ENCODE measurements at places on chromosomes 7 and 10.

GRCh38 chr7:22827563-22827962, 4.9 kb upstream of the TOMM7 start:
- no peak overlapping the region for H3K27ac ChIP-seq
- H3K27me3 ChIP-seq, result no peaks in the 10 kb centered on the region
- peaks cover 6% of the 10 kb centered on the region for H3K36me3 ChIP-seq
- H3K4me1 ChIP-seq, result no peaks in the 10 kb centered on the region
- no peak overlapping the region for H3K4me3 ChIP-seq

DNA sequence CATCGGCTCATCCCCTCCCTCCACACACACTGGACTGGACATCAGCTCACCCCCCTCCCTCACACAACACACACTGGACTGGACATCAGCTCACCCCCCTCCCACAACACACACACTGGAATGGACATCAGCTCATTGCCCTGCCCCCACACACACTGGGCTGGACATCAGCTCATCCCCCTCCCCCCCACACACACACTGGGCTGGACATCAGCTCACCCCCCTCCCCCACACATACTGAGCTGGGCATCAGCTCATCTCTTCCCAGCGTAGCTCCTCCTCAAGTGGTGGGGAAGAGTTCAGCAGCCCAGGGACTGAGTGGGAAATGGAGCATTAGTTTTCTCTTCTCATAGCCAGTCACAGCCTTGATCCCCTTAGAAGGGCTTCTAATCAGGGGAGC, 58.1 kb upstream of the WDR11 start:
- H3K36me3 ChIP-seq, result no peaks in the 10 kb centered on the region
- no peak for DNase-seq
- no peak overlapping the region for H3K27ac ChIP-seq
- no peaks in the 10 kb centered on the region for H3K4me1 ChIP-seq
- peaks cover 23% of the 10 kb centered on the region for H3K27me3 ChIP-seq

DNA sequence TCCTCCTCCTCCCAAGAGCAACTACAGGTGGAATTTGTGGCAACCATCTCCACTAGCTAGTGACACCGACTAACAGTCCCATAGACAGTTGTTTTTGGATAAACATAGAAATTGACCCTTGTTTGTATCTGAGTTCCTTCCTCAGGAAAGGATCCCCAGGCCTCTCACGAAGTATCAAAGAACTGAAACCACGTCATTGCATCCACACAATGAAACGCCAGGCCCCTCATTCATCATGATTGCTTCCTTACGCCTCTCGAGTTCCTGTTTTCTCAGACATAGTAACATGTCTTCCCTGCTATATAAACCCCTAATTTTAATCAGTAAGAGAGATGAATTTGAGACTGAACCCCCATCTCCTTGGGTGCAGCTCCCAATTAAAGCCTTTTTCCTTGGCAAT, 18.1 kb downstream of the SLC35G1 start:
- no peak overlapping the region for H3K4me3 ChIP-seq
- no peaks in the 10 kb centered on the region for H3K36me3 ChIP-seq
- no peaks in the 10 kb centered on the region for H3K27me3 ChIP-seq
- no peak for DNase-seq

DNA sequence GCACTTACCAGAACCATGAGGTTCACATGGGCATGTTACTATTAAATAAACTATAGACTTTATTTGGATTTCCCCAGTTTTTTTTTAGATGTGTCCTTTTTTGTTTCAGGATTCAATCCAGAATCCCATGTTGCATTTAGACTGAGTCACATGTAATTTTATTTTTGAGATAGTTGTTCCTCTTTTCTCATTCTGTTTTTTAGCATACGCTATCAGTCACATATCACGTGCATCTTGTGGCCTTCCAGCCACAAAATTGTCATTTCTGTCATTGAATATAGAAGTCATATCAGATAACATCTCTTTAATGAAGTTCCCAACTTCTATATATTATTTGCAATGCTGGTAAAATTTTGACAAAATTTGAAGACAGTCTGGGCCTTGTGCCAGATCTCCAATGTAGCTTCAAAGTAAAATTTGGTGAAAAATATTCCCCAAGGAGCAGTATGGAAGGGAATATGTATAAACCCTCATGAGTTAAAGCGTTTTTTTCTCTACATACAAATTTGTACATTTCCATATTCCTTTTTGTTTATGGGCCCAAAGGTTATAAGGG, 132.3 kb upstream of the MKI67 start:
- no peak overlapping the region for H3K4me3 ChIP-seq
- peaks cover 14% of the 10 kb centered on the region for H3K4me1 ChIP-seq
- DNase-seq, result no peak
- no peaks in the 10 kb centered on the region for H3K36me3 ChIP-seq
- no peaks in the 10 kb centered on the region for H3K27me3 ChIP-seq

- no peak for DNase-seq
- peaks cover 100% of the 10 kb centered on the region for H3K36me3 ChIP-seq
- no peak overlapping the region for H3K4me3 ChIP-seq
- H3K27ac ChIP-seq, result peak overlapping the region; percentile 74
- no peaks in the 10 kb centered on the region for H3K27me3 ChIP-seq
These were observed 18.1 kb downstream of the GARS1 start for GRCh38 chr7:30612658-30613265.

- no peak overlapping the region for H3K27ac ChIP-seq
- DNase-seq, result no peak
- H3K4me1 ChIP-seq, result no peaks in the 10 kb centered on the region
- H3K27me3 ChIP-seq, result no peaks in the 10 kb centered on the region
- no peak overlapping the region for H3K4me3 ChIP-seq
- H3K36me3 ChIP-seq, result no peaks in the 10 kb centered on the region
These were observed 245.2 kb downstream of the BUB3 start for GRCh38 chr10:123399276-123399839.

DNA sequence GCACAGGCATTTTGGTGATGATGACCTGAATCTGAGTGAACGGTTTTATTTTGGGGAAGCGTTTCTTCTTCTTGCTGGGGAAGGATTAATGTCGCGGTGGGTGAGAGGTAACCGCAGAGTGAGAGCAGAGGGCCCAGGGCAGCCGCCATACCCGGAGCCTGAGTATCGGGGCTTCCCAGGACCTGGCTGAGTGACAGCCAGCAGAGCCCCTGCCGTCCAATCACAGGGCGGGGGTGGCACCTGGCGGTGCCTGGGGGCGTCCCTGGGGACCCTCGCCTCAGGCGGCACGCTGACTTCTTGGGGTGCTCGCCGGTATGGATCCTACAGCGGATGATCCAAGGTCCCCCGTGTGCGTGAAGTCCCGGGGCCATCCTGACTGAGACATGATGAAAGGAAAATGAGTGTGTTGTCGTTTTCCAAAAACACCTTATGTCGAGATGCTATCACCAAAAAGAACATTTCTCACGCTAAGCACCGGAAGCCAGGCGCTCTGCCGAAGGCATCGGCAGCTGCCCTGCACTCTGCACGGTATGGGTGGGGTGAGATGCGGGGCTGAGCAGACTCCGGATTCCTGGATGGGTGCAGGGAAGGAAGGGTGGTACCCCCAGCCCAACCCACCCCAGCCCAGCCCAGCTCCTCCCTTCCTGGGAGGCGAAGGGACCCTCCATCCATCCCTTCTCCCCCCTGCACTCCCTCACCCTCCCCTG, 227.9 kb upstream of the SHH start:
- no peaks in the 10 kb centered on the region for H3K36me3 ChIP-seq
- H3K4me1 ChIP-seq, result no peaks in the 10 kb centered on the region
- H3K27ac ChIP-seq, result no peak overlapping the region

DNA sequence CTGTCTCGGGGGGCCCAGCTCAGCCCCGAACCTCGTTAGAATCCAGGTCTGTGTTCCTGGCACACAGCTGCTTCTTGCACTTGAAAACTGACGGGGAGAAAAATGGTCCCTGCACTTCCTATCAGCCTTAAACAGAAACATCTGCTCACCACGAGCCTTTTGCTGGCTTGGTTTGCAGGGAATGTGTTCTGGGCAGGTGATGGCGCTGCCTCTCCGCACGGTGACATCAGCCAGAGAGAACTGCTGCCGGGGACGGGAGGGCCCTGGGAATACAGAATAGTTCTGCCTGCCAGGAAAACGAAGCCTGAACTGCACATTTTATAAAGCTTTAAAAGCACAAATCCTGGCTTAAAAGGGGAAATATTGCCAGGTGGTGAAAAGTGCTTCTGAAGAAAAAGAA, 622.5 kb downstream of the TYW1 start:
- no peak overlapping the region for H3K4me3 ChIP-seq
- H3K27me3 ChIP-seq, result no peaks in the 10 kb centered on the region
- no peaks in the 10 kb centered on the region for H3K36me3 ChIP-seq
- H3K4me1 ChIP-seq, result no peaks in the 10 kb centered on the region

GRCh38 chr7:22725585-22725984, 1.4 kb upstream of the IL6 start:
- no peaks in the 10 kb centered on the region for H3K27me3 ChIP-seq
- peaks cover 35% of the 10 kb centered on the region for H3K4me1 ChIP-seq
- peak overlapping the region; percentile 72 for H3K4me3 ChIP-seq
- no peak overlapping the region for H3K27ac ChIP-seq
- H3K36me3 ChIP-seq, result peaks cover 5% of the 10 kb centered on the region

- H3K4me3 ChIP-seq, result peak overlapping the region; percentile 40
- no peak overlapping the region for H3K27ac ChIP-seq
- H3K36me3 ChIP-seq, result peaks cover 81% of the 10 kb centered on the region
- peaks cover 19% of the 10 kb centered on the region for H3K4me1 ChIP-seq
These were observed 11.6 kb downstream of the HBP1 start for GRCh38 chr7:107180378-107180777.

GRCh38 chr7:69839782-69840181, 241.5 kb downstream of the AUTS2 start:
- no peaks in the 10 kb centered on the region for H3K27me3 ChIP-seq
- DNase-seq, result no peak
- no peaks in the 10 kb centered on the region for H3K4me1 ChIP-seq
- H3K36me3 ChIP-seq, result no peaks in the 10 kb centered on the region

GRCh38 chr7:144489504-144489903, 86.0 kb upstream of the NOBOX start:
- H3K27ac ChIP-seq, result no peak overlapping the region
- DNase-seq, result no peak
- no peaks in the 10 kb centered on the region for H3K4me1 ChIP-seq

DNA sequence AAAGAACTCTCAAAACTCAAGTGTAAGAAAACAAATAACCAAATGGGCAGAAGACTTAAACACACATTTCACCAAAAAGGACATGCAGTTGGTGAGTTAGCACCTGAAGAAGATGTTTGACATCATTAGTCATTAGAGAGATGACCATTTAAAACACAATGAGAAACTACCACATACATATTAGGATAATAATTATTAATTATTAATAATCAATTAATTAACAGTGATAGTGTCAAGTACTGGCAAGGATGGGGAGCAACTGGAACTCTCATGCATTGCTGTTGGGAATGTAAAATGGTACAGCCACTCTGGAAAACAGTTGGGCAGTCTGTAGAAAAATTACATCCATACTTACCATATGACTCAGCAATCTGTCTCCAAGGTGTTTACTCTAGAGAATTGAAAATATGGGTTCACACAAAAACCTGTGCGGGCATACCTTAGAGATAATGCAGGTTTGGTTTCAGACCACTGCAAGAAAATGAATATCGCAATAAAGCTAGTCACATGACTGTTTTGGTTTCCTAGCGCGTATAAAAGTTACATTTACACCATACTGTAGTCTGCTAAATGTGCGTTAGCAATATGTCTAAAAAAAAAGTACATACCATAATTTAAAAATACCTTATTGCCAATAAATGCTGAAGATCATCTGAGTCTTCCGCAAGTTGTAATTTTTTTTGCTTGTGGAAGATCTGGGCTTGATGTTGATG, 30.3 kb downstream of the ARID5B start:
- peaks cover 8% of the 10 kb centered on the region for H3K4me1 ChIP-seq
- DNase-seq, result peak; percentile 25
- H3K27me3 ChIP-seq, result no peaks in the 10 kb centered on the region
- no peak overlapping the region for H3K4me3 ChIP-seq
- no peak overlapping the region for H3K27ac ChIP-seq
- H3K36me3 ChIP-seq, result no peaks in the 10 kb centered on the region

DNA sequence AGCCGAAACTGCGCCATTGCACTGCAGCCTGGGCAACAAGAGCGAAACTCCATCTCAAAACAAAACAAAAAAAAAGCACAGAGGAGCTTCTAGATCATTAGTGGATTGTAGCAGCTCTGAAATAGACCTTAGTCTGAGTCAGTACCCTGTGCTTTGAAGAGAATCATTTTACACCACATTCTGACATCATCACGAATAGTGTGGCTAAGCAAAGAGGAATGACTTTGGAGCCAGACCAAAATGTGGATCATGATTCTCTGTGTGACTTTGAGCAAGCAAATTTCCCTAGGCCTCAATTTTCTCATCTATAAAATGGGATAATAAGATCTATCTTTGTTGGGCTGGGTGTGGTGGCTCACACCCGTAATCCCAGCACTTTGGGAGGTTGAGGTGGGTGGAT, 618.9 kb downstream of the CALN1 start:
- no peak overlapping the region for H3K27ac ChIP-seq
- no peaks in the 10 kb centered on the region for H3K27me3 ChIP-seq
- H3K4me1 ChIP-seq, result no peaks in the 10 kb centered on the region
- no peak for DNase-seq
- no peaks in the 10 kb centered on the region for H3K36me3 ChIP-seq
- H3K4me3 ChIP-seq, result no peak overlapping the region

DNA sequence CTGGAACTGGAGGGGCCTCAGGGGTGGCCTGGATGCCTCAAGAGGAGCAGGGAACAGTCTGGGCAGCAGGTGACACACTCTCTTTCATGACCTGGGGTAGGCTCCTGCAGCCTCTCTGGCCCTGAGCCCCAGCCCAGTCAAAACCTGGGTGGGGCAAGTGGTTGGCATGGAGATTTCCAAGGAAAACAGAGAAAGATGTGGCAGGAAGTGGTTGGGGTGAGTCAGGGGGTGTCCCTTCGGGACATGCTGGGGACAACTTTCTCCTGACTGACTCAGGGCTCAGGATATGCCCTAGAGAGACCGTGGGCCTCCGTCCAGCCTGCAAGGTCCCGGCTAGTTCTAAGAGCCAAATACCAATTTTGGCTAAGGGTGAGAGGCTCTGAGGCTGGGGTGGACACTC, 2.9 kb downstream of the AQP1 start:
- peak; percentile 59 for DNase-seq
- H3K4me3 ChIP-seq, result no peak overlapping the region
- H3K4me1 ChIP-seq, result peaks cover 10% of the 10 kb centered on the region
- no peaks in the 10 kb centered on the region for H3K36me3 ChIP-seq
- H3K27me3 ChIP-seq, result no peaks in the 10 kb centered on the region
- H3K27ac ChIP-seq, result no peak overlapping the region

- peaks cover 5% of the 10 kb centered on the region for H3K4me1 ChIP-seq
- no peaks in the 10 kb centered on the region for H3K36me3 ChIP-seq
- no peak overlapping the region for H3K27ac ChIP-seq
- DNase-seq, result peak; percentile 61
- H3K4me3 ChIP-seq, result no peak overlapping the region
These were observed 983.7 kb downstream of the GATA3 start for GRCh38 chr10:9038146-9038714.
